ENCODE measurements at places on chromosomes 5 and 9.

DNA sequence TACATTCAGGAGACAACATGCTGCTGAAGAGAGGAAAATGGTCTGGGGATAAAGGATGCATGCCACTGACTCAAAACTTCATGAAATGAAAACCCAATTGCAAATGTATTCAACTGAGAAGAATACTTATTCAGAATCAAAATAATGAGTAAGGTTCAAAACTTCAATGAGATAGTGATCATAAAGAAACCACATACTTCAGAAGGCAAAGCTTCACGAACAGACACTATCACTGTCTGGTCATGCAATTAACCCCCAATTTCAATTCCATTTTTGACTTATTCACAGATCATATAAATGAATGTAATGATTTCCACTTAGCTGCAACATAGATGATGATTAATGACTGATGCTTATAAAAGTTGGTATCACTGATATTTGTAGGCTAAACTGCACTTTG lies 33.0 kb upstream of the CTNNAL1 start:
- no peaks in the 10 kb centered on the region for H3K4me1 ChIP-seq
- no peak overlapping the region for H3K27ac ChIP-seq
- peaks cover 92% of the 10 kb centered on the region for H3K36me3 ChIP-seq
- no peak overlapping the region for H3K4me3 ChIP-seq

DNA sequence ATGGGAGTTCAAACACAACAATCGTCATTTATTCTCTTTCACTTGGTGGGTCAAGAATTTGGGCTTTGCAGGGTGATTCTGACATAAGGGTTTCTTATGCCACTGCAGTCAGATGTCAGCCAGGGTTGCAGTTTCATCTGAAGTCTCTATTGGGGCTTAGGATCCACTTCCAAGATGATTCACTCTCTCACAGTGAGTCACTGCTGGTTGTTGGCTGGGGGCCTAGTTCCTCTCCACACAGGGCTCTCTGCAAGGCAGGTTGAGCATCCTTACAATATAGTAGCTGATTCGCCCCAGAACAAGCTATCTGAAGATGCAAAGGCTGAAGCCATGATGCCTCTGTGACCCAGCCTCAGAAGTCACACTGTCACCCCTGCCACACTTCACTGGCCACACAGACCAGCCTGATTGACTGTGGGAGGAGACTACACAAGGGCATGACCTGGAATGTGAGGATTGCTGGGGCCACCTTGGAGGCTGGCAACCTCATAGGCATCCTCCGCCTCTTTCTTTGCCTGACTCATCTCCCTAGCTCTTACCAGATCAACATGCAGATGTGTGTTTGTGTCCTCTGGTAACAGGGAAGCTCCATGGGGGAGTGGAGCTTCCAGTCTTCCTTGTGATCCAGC lies 4.5 kb upstream of the CARD19 start:
- H3K27me3 ChIP-seq, result no peaks in the 10 kb centered on the region
- H3K27ac ChIP-seq, result no peak overlapping the region
- peaks cover 7% of the 10 kb centered on the region for H3K36me3 ChIP-seq
- no peak overlapping the region for H3K4me3 ChIP-seq

GRCh38 chr5:133785182-133785581 lies 172.8 kb upstream of the FSTL4 start:
- H3K27ac ChIP-seq, result no peak overlapping the region
- H3K4me3 ChIP-seq, result no peak overlapping the region
- no peaks in the 10 kb centered on the region for H3K4me1 ChIP-seq
- no peaks in the 10 kb centered on the region for H3K36me3 ChIP-seq
- DNase-seq, result no peak

DNA sequence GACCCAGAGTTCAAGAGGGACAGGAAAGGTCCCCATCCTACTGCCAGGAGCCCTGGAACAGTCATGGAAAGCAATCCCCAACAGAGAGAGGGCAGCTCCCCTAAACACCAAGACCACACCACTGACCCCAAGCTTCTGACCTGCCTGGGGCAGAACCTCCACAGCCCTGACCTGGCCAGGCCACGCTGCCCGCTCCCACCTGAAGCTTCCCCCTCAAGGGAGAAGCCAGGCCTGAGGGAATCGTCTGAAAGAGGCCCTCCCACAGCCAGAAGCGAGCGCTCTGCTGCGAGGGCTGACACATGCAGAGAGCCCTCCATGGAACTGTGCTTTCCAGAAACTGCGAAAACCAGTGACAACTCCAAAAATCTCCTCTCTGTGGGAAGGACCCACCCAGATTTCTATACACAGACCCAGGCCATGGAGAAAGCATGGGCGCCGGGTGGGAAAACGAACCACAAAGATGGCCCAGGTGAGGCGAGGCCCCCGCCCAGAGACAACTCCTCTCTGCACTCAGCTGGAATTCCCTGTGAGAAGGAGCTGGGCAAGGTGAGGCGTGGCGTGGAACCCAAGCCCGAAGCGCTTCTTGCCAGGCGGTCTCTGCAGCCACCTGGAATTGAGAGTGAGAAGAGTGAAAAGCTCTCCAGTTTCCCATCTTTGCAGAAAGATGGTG lies 31.6 kb downstream of the CD180 start:
- H3K4me1 ChIP-seq, result no peaks in the 10 kb centered on the region
- H3K4me3 ChIP-seq, result no peak overlapping the region
- DNase-seq, result no peak
- no peaks in the 10 kb centered on the region for H3K27me3 ChIP-seq

- H3K27me3 ChIP-seq, result peaks cover 14% of the 10 kb centered on the region
- no peak overlapping the region for H3K4me3 ChIP-seq
- DNase-seq, result no peak
Observed at GRCh38 chr9:96612966-96613589, 6.6 kb downstream of the CDC14B start.

GRCh38 chr5:101929628-101930027 lies 366.5 kb downstream of the SLCO4C1 start:
- no peak for DNase-seq
- H3K4me3 ChIP-seq, result no peak overlapping the region
- no peak overlapping the region for H3K27ac ChIP-seq

DNA sequence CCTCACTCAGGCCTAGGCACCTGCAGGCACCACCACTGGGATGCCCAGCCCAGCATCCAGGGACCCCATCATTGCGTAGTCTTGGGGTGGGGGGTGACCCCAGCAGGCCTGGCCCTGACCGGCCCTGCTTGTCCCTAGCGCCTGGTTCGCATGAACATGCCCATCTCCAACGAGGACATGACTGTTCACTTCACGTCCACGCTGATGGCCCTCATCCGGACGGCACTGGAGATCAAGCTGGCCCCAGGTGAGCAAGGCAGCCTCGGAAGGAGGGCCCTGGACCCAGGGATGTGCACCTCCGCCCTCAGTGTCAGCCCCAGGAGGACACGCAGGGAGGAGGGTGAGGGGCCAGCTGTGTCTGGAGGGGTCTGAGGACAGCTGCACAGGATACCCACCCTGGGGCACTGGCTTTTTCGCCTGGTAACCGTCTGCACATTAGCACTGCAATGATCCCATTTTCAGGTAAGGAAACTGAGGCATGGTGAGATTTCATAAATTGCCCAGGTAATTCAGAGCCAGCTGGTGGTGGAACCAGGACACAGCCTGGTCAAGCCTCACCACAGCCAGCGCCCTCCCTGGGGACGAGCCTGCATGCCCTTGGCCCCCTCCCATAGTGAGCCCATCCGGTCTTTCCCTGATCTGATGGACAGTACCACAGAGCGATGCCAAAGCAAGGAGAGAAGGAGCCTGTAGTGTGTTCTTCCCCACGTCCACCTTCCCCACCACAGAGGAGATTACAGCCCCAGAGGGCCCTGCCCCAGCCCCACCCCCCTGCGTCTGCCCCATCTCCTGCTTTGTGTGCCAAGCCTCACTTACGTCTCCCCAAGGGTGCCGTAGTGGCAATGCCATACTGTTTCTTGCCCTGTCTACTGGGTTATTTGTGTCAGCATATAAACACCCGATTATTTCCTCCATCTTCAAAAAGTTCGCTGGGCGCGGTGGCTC lies 228.3 kb downstream of the CACNA1B start:
- no peaks in the 10 kb centered on the region for H3K36me3 ChIP-seq
- H3K27me3 ChIP-seq, result peaks cover 20% of the 10 kb centered on the region
- H3K4me1 ChIP-seq, result no peaks in the 10 kb centered on the region
- no peak overlapping the region for H3K27ac ChIP-seq

GRCh38 chr5:162711244-162711643 lies 643.7 kb downstream of the GABRG2 start:
- H3K36me3 ChIP-seq, result no peaks in the 10 kb centered on the region
- no peak for DNase-seq
- H3K27me3 ChIP-seq, result no peaks in the 10 kb centered on the region
- H3K27ac ChIP-seq, result no peak overlapping the region
- H3K4me1 ChIP-seq, result no peaks in the 10 kb centered on the region
- H3K4me3 ChIP-seq, result no peak overlapping the region

- H3K4me3 ChIP-seq, result peak overlapping the region; percentile 93
- peak overlapping the region; percentile 96 for H3K27ac ChIP-seq
- H3K36me3 ChIP-seq, result peaks cover 40% of the 10 kb centered on the region
- peaks cover 55% of the 10 kb centered on the region for H3K4me1 ChIP-seq
- H3K27me3 ChIP-seq, result no peaks in the 10 kb centered on the region
Observed at GRCh38 chr5:181243018-181243563, 615 bp downstream of the RACK1 start.

GRCh38 chr5:81948349-81948748 lies 23.5 kb upstream of the ATG10 start:
- no peaks in the 10 kb centered on the region for H3K27me3 ChIP-seq
- H3K36me3 ChIP-seq, result no peaks in the 10 kb centered on the region
- no peak for DNase-seq
- no peaks in the 10 kb centered on the region for H3K4me1 ChIP-seq

- no peak overlapping the region for H3K27ac ChIP-seq
- no peaks in the 10 kb centered on the region for H3K27me3 ChIP-seq
- DNase-seq, result no peak
Observed at GRCh38 chr5:143384865-143385657, 18.4 kb downstream of the NR3C1 start.

DNA sequence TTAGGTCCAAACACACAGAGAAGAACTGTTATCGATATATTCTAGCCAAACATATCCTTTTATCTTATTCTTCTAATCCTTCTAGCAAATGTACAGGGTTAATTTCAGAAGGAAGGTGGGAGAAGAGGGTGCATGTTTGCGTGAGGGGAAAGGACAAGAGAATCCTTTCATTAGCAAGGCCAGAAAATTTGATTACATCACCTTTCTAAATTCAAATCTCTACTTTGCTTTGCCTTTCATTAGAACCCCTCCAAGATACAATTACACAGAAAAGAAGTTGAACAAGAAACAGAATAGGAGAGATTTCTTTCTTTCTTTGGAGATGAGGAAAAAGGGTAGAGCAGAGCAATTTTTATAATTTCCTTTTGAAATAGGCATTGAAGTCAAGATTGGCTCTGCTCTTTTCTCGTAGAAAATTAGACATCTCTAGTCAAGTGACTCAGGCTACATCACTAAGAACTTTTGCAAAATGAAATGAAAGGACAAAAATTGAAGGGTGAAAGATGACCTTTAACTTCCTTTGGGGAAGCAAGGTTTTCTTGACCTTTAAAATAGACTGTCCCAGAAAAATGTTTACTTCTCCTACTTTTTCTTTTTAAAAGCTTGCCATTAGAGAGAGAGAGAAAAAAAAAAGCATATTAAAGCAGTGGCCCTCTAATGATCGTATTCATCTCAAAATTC lies 81.2 kb downstream of the TTLL11 start:
- no peaks in the 10 kb centered on the region for H3K36me3 ChIP-seq
- no peak overlapping the region for H3K27ac ChIP-seq
- no peak overlapping the region for H3K4me3 ChIP-seq

DNA sequence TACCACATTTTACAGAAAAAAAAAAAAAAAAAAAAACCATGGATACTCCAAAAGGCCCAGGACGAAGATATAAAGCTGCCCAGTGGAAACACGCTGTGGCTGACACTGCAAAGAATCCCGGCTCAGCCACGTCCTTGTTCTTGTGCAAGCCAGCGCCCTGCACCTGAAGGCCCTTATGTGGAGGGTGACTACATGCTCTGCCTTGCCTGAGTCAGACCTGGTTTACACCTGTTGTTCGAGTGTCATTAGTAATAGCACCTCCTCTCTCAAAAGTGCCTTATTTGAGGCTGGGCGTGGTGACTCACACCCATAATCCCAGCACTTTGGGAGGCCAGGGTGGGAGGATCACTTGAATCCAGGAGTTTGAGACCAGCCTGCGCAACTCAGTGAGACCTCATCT lies 54.3 kb upstream of the ZSWIM6 start:
- no peak overlapping the region for H3K27ac ChIP-seq
- no peak overlapping the region for H3K4me3 ChIP-seq
- peaks cover 39% of the 10 kb centered on the region for H3K4me1 ChIP-seq
- no peaks in the 10 kb centered on the region for H3K36me3 ChIP-seq

- H3K27me3 ChIP-seq, result no peaks in the 10 kb centered on the region
- H3K4me1 ChIP-seq, result peaks cover 8% of the 10 kb centered on the region
- H3K4me3 ChIP-seq, result peak overlapping the region; percentile 97
Observed at GRCh38 chr5:65482736-65483545, 1.2 kb upstream of the ADAMTS6 start.

DNA sequence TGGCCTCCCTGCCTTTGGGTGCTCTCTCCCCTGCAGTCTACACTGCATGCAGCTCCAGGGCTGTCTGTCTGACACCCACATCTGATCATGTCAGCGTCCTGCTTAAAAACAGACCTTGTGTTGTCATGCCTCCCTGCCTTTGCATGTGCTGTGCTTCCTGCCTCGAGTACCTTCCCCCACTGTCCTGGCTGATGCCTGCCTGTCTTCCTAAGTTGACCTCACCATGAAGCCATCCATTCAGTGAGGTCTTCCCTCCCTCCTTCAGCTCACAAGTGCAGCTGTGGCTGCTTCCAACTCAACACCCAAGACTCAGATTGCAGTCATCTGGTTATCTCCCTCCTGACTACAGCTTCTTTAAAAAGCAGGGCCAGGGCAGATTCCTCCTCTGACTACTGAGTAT lies 5.5 kb downstream of the ANGPTL2 start:
- DNase-seq, result no peak
- H3K27ac ChIP-seq, result no peak overlapping the region
- no peak overlapping the region for H3K4me3 ChIP-seq

GRCh38 chr9:77218612-77219011 lies 41.3 kb downstream of the VPS13A start:
- no peak overlapping the region for H3K4me3 ChIP-seq
- no peak for DNase-seq
- H3K36me3 ChIP-seq, result peaks cover 21% of the 10 kb centered on the region
- no peak overlapping the region for H3K27ac ChIP-seq

GRCh38 chr9:12413986-12414385 lies 279.2 kb upstream of the TYRP1 start:
- H3K4me3 ChIP-seq, result no peak overlapping the region
- no peaks in the 10 kb centered on the region for H3K27me3 ChIP-seq
- no peak overlapping the region for H3K27ac ChIP-seq
- no peaks in the 10 kb centered on the region for H3K36me3 ChIP-seq
- H3K4me1 ChIP-seq, result no peaks in the 10 kb centered on the region
- DNase-seq, result no peak

- no peaks in the 10 kb centered on the region for H3K27me3 ChIP-seq
- H3K4me1 ChIP-seq, result no peaks in the 10 kb centered on the region
- H3K4me3 ChIP-seq, result no peak overlapping the region
- no peaks in the 10 kb centered on the region for H3K36me3 ChIP-seq
Observed at GRCh38 chr5:95375591-95375990, 15.6 kb upstream of the FAM81B start.

Measured in common myeloid progenitor, CD34-positive (primary cell).